ENCODE measurements at places on chromosomes 3 and 15.

- no peak for DNase-seq
Measured at GRCh38 chr3:108408883-108409799, 101.3 kb downstream of the MYH15 start.

DNA sequence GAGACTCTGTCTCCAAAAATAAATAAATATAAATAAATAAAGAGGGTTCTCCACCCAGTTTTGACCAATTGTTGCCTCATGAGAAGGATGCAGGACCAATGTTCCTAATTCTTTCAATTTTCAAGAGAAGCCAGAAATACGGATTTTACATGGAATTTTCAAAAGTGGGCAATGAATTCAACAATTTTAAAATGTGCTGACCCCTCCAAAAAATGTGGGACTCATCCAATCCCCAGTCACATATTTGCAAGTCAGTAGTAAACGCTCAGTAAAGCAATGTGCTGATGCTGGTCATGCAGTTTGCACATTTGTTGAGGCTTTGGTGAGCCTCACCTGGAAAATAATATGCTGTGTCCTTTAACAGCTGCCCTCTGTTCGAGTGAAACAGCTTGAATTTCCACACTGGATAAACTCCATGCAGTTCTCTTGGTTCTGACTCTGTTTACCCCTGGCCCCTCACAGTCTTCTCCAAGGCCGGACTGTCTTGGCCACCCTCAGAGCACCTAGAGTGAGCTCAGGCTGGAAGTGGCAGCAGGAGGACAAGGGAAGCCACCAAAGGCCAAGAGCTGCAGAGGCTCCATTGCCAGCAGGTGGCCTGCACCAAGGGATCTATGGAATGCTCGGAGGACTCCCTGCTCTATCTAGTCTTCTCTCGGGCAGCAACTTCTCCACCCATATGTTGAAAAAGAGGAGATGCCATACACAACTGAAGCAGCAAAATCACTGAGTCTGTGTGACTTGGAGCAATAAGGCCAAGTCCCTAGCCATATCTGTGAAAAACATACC, 246.8 kb downstream of the UACA start:
- DNase-seq = no peak

- no peak for DNase-seq
Measured at GRCh38 chr3:60798456-60798855, 452.8 kb downstream of the FHIT start.

DNA sequence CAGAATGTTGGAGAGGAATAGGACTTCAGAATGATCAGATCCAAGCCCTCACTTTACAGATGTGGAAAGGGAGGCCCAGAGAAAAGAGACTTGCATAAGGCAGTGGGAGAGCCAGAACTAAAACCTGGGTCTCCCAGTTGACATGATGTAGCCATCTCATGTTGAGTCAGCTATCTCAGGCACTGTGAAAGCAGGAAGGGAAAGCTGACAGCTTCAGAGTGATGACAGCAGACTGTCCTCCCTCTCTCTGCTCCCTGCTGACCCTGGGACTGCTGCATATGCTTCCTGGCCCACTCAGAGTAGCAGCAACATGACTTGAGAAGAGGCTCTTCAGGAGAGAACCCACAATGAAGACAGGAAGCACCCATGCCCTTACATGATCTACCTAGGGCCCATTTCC, 14.7 kb downstream of the FHIT start:
- DNase-seq = no peak

GRCh38 chr3:133540896-133541674, 32.4 kb upstream of the CDV3 start:
- DNase-seq = no peak

GRCh38 chr3:6861625-6862000, 698 bp downstream of the GRM7 start:
- no peak for DNase-seq

- no peak for DNase-seq
Measured at GRCh38 chr3:135918600-135918999, 46.9 kb upstream of the PPP2R3A start.

DNA sequence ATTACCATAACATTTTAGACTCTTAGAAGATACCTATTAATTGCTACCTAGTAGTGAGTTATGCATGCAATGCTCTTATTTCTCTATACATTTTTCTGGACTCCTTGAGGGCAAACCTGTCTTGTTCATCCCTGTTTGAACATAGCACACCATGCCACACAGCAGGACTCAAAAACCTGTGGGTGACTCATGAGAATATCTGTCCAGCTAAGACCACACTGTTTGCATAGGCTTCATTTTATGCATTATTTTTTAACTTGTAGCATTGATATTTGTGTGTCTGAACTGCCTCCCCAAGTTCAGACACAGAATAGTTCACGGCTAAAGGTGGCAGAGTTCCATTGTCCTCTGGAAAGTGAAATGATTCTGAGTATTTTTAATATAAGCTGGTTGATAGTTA, 1.8 kb downstream of the LMCD1 start:
- no peak for DNase-seq

DNA sequence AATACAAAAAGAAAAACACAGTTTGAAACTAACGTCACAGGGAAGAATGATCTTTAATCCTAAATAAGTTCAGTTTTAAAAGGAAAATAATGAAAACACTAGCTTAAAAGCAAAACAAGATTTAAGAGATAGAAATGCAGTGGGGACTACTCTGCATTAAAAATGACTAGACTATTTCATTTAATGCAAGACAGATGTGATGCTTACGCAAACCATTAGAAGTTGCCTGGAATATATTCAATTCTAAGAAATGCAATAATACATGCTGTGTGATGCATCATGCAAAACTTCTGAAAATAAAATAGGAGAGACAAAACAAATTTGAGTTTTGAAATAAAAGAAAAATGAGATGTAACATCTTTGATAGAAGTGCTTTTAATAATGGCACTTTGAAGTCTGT, 97.6 kb upstream of the STRIT1 start:
- DNase-seq = no peak

- no peak for DNase-seq
Measured at GRCh38 chr3:81242871-81243270, 518.6 kb downstream of the GBE1 start.

DNA sequence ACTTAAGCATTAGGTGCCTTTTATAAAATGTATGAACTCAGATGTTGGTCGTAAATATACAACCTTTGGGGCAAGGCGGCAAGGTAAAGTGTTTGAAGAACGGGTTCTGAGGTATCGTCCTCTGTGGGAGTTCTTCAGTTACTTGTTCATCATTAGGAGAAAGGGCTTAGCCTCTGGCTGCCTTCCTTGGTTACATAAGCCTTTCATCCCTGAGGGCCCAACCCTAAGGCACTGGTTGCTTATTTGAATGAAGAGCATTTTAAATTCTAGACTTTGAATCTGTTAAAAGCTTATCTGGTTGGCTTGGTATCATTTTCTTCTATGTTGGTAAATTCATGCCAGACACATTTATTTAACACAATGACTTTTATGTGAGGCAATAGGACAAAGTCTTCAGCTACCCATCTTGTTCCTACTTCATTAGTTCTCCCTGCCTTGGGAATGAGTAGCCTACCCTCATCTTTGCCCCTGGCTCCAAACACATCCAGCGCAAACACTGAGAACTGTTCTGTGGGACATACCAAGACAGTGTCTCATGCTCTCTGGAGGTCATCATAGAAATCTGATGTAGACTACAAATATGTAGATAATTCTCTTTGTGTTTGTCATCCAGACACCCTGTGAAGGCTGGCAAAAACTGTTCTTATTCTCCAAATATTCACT, 12.4 kb upstream of the CCDC80 start:
- no peak for DNase-seq

- DNase-seq = no peak
Measured at GRCh38 chr3:171461525-171461917, 1.3 kb upstream of the TNIK start.

DNA sequence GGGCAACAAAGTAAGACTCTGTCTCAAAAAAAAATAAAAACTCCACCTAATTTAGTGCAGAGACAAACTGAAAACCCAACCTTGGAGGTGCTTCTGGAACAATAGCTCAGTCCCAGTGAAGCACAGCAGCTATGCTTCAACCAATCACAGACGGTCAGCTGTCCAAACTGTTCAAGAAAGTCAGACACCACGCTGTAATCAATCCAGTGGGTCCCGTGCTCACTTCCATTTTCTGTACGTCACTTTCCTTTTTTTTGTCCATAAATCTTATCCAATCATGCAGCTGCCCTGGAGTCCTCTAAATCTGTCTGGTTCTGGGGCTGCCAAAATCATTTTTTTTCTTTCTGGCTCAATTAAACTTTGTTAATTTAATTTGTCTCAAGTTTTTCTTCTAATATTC, 93.6 kb upstream of the FAM174B start:
- no peak for DNase-seq

DNA sequence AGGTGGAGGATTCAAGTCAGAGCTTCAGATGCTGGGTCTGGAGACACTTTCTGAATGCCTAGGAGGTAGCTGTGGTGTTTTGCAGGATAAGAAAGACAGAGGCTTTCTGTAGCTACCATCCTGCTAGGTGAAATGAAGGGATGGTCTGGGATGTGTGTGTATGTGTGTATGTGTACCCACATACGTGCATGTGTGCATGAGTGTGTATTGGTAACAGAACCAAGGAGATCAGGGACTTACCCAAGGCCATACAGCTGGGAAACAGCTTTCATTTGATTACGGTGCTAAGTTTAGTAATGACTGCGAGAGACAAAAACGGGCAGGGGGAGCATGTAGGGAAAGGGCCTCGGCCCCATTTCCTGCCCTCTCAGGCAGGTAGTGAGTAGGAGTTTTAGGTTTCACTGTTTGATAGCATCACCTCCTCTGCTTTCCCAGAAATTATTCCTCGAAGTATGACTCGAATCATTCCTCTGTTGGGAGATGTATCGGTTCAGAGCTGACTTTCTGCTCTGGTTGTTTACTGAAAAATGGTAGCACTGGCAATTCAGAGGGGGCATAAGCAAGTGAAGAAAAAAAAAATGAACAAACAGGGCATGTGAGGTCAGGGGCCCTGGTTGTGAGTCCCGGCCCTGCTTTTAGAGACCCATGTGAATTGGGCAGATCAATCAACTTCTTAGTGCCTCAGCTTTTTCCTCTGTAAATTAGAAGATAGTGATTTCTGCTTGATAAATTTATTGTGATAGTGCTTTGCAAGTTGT, 130.7 kb downstream of the LPP start:
- peak; percentile 51 for DNase-seq

DNA sequence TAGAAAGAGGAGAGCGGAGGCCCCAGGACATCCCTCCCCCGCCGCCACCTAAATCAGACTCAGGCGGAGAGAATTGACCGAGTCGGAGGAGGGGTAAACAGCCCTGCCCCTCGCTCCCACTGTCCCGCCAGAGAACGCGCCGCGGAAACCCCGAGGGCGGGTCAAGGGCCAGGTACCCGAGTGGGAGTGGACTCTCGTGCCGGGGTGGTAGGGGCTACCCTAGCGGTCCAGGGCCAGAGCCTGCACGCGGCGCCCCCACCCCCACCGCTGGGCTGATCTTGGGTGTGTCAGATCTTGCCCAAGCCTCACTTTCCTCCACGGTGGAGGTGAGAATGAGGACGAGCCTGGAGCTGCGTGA, 19.0 kb downstream of the SPATA12 start:
- no peak for DNase-seq

DNA sequence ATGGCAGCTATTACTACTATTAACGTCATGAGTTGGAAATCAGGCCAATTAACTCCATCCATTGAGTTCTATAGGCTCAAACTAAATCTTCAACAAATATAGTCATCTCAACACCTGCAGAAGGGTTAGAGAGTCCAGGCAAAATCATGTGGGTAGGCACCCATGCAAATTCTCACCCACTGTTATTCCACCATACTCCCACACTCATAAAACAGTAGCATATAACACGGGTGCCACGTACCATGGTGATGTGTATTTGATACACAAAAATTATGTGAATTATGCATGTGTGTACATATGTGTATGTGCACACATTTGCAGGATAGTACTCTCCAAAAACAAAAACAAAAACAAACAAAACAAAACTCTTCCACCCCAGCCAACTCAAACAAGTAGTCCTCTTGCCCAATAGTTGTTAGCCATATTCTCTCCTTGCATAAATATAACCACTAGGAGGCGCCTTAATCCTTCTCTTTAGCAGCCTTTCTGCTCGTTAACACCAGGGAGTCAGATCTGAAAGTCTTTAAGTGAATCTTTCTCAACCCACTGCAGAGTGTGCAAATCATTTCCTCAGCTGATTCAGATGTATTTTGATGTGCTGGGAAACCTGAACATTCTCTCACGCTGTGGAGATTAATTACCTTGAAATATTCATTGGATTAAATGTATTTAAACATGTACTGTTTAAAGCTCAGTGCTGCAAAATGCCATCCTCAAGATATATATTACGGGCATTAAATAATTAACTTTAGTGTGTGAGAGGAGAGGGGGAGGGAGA, 38.0 kb upstream of the COPB2 start:
- peak; percentile 4 for DNase-seq

DNA sequence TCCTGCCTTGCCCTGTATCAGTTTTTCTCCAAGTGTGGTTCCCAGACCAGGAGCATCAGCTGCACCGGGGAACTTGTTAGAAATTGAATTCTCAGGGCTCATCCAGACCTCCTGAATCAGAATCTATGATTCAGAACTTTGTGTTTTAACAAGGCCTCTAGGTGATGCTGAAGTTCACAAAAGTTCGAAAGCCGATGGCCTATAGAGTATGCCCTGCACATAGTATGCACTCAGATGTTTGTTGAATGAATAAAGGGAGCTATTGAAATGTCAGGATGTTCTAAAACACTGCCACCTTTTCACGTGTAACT, 664 bp upstream of the LARP6 start:
- DNase-seq = no peak

DNA sequence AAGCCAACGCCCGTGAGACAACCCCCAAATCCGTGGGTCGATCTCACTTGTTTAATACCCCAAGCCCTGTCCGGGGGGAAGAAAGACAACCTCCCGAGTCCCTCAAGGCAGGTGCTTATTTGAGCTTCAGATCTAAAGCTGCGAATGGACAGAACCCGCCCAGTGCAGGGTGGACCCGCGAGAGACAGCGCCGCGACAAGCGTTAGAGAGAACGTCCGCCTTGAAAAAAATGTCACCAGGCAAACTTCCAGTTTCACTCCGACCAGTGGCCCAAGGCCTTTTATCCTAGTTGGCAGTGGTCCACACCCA, 740 bp upstream of the OXSR1 start:
- no peak for DNase-seq

DNA sequence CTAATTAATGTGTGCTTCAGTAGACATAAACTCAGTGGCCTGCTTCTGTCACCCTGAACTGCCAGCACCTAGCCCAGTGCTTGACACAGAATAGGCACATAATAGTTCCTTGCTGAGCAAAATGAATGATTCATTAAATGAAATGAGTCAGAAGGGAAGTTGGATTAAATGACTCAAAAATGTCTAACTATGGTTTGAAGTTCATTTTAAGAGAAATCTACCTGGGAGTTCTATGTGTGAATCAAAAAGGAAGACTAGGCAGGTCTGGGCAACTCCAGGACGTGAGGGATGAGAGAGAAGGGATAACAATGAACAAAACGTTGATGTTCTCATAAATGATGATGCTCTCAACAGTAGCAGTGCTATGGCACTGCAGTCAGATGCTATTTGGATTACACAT, 175.0 kb downstream of the CFAP20DC start:
- DNase-seq = no peak

Data from stimulated activated CD4-positive, alpha-beta T cell treated with anti-CD3 and anti-CD28 coated beads, TNF-alpha, amount 100 ng/mL, for 48 hours (primary cell).